ENCODE measurements at places on chromosomes 1 and 21.
A peak's percentile ranks its signal among the peaks of the same experiment; 100 is the strongest.

- DNase-seq = no peak
Measured at GRCh38 chr1:185046668-185047067, 1.3 kb downstream of the RNF2 start.

DNA sequence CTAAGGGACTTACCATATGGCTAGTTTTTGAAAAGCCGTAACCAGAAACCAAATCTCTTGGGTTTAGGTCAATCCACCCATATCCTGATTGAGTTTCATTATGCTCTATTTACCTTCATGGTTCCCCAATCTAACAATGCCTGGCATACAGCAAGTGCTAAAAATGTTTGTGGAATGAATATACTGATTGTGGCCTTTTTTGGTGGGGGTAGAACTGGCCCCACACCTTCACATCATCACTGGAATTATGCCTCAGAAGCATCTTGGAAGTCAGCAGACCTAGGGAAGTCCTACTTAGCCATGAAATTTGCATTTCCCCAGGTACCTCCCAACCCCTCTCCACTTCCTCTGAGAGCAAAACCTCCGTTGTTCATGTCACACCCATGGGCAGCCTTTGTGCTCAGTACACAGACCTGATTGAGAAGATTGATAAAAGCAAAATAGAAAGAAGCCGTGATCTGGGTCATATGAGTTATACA, 17.8 kb upstream of the SLAMF1 start:
- DNase-seq = no peak

GRCh38 chr1:81702079-81702715, 98.5 kb upstream of the ADGRL2 start:
- DNase-seq = no peak

- no peak for DNase-seq
Measured at GRCh38 chr21:37575580-37575979, 209.0 kb downstream of the DYRK1A start.

- DNase-seq = peak; percentile 90
Measured at GRCh38 chr1:155134880-155135414, 705 bp upstream of the SLC50A1 start.

DNA sequence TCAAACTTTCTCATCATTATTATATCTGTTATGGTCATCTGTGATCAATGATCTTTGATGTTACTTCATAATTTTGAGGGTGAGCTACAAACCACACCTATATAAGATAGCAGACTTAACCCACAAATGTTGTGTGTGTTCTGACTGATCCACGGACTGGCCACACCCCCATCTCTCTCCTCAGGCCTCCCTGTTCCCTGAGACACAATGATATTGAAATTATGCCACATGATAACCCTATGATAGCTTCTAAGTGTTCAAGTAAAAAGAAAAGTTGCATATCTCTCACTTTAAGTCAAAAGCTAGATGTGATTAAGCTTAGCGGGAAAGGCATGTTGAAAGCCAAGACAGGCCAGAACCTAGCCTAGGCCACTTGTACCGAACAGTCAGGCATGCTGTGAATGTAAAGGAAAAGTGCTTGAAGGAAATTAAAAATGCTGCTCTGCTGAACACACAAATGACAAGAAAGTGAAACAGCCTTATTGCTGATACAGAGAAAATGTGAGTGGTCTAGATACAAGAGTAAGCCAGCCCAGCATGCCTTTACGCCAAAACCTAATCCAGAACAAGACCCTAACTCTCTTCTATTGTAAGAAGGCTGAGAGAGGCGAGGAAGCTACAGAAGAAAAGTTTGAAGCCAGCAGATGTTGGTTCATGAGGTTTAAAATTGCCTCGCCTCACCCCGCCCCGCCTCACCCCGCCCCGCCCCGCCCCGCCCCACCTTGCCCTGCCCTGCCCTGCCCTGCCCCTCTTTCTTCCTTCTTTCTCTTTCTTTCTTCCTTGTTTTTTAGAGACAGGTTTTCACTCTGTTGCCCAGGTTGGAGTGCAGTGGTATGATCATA, 16.5 kb downstream of the CTSS start:
- DNase-seq = no peak

DNA sequence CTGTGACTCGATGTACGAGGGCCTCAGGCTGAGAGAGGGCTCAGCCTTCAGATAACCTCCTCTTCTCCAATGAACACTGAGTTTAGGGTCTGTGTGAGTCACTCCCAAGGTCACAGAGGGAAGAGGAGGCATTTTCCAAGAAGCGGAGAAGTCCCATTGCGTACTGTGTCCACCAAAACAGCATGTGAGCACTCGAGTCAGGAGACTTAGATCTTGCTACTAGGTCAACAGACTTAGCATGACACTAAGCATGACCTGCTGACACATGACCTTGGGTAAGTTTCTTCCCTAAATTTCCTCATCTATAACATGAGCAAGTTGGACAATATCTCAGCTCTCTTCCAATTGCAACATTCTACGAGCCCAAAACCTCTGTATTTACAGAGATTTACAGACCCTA, 68.0 kb downstream of the PLPP3 start:
- no peak for DNase-seq

DNA sequence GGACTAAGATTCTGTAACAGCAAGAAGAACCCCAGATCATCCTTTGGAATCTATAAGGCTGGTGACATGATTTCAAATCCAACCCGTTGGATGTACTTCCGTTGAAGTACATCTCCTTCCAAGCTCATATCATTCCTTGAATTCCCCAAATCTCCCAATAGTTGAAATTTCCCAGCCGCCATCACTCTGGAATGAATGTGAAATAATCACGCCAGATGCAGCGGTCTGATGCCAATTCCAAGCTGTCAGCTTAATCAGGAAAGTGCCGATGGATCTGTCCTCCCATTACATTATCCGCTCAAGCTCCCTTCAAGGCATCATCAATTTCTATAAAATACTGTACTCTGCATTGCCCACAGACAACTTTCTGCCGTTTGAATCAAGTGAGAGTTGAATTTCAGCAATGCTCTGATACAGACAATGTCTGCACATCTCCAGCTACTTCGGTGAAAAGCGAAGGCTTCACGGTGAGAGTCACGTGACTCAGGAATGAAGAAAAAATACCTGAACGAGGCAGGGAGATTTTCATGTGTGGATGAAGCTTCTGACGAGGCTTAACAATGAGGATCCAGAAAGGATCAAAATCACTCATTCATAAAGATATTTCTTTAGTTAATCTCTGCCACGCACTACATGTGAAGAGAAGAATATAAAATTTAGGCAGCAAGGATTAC, 663.9 kb downstream of the AJAP1 start:
- no peak for DNase-seq

- DNase-seq = no peak
Measured at GRCh38 chr1:164648636-164649035, 89.7 kb downstream of the PBX1 start.

GRCh38 chr1:210143465-210144062, 89.0 kb upstream of the SERTAD4 start:
- no peak for DNase-seq

DNA sequence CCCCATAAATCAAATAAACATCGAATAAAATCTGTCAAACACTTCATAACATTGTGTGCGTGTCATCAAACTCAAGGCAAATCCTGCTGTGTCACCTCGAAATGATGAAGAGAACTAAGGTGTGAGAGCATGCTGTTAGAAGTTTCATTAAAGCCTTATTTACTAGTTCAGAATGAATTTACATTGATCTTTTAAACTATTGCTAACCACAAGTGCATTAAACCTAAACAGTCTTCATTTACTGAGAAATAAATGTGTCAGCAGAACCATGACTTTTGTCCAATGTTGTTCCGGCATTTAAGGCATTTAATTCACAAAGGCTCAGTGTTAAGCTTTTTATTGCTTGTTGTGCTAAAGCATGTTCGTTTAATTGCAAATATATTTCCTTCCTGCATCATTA, 474.4 kb downstream of the SETD4 start:
- no peak for DNase-seq

GRCh38 chr1:14923727-14924452, 229.7 kb upstream of the TMEM51 start:
- DNase-seq = peak; percentile 53

DNA sequence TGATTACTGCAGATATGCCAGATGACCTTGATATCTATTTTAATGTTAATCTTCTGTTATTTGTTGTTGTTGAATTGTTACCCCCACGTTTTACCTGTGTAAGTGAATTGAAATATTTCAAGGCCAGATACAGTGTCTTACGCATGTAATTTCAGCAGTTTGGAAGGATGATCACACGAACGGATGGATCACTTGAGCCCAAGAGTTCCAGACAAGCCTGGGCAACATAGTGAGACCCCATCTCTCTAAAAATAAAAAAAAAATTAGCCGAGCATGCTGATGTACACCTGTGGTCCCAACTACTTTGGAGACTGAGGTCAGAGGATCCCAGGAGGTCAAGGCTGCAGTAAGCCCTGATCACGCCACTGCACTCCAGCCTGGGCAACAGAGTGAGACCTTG, 32.2 kb downstream of the SDCCAG8 start:
- DNase-seq = no peak

DNA sequence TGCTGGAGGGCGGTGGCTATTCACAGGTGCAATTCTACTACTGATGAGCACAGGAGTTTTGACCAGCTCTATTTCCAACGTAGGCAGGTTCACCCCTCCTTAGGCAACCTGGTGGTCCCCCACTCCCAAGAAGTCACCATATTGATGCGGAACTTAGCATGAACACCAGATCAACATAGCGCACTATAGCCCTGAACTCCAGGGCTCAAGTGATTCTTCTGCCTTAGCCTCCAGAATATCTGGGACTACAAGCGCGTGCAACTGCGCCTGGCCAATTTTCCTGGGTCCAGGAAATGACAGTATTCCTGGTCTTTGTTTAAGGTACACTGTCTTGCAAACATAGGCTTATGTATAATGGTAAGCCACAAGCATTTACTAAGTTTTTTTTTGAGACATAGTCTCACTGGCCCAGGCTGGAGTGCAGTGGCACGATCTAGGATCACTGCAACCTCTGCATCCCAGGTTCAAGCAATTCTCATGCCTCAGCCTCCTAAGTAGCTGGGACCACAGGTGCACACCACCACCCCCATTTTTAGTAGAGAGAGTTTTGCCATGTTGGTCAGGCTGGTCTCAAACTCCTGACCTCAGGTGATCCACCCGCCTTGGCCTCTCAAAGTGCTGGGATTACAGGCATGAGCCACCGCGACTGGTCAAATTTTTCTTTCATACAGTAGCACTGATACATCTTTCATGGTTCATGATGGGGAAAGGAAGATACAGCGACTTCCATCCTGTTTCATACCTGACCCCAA, 12.6 kb downstream of the MCL1 start:
- DNase-seq = no peak

- DNase-seq = no peak
Measured at GRCh38 chr21:45917241-45917640, 64.3 kb upstream of the COL6A1 start.

GRCh38 chr1:75587692-75588091, 23.2 kb downstream of the SLC44A5 start:
- DNase-seq = no peak

GRCh38 chr21:31180256-31181081, 142.2 kb upstream of the KRTAP19-8 start:
- DNase-seq = no peak

GRCh38 chr1:47727697-47728085, 269.5 kb downstream of the TRABD2B start:
- no peak for DNase-seq

DNA sequence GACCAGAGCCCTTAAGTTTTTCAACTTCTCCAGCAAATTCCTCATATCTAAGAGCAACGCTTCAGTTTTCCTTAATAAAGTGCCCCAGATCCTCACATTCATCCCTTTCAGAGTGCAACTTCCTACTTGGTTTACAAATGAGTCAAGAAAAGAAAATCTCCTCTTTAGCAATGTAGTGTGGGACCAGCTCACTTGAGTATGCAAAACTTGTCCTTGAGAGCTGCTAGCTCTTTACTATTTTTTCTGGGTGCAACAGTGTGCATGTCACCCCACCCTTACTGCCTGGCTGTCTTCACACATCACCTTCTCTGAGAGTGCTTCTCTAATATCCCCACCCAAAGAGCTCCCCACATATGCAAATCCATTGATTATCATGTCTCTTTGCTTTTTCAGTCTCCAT, 203.1 kb upstream of the CAMK1G start:
- DNase-seq = no peak

Data from caudate nucleus (tissue), 63 donors.